SJSA1 (cell line): ENCODE measurements at places on chromosomes 13 and 19. TPM values are rescaled to one million over a fixed set of nuclear protein-coding genes. Genes with fewer than 3 reads are reported as not detected.

CD79A gene
- total RNA-seq = 0.24 and 0.69 TPM in 2 replicates

OR7C1 gene
- not detected in 2 replicates for total RNA-seq

TPTE2 gene
- not detected in 2 replicates for total RNA-seq

CRYL1 gene
- 7.1 and 13.2 TPM in 2 replicates for total RNA-seq

SLAIN1 gene
- total RNA-seq = not detected in 2 replicates

CD37 gene
- not detected in 2 replicates for total RNA-seq

HAUS8 gene
- total RNA-seq = 19.1 and 21.5 TPM in 2 replicates

B3GNT3 gene
- not detected in 2 replicates for total RNA-seq

SLC39A3 gene
- total RNA-seq = 67.6 and 74.4 TPM in 2 replicates
